ENCODE measurements at places on chromosomes 1 and 21. TPM values are rescaled to one million over a fixed set of nuclear protein-coding genes. Genes with fewer than 3 reads are reported as not detected.

The OR10Z1 gene
- not detected for polyA plus RNA-seq

The SGIP1 gene
- 64.8 TPM for polyA plus RNA-seq

The SNRNP40 gene
- 21.2 TPM for polyA plus RNA-seq

The IFI44 gene
- polyA plus RNA-seq: 15.8 TPM

The CACHD1 gene
- 2.3 TPM for polyA plus RNA-seq

The GPR3 gene
- 0.20 TPM for polyA plus RNA-seq

The FCN3 gene
- polyA plus RNA-seq: 0.50 TPM

The LIN28A gene
- not detected for polyA plus RNA-seq

The PERM1 gene
- polyA plus RNA-seq: 1.5 TPM

The UBL4B gene
- not detected for polyA plus RNA-seq

The CYB561D1 gene
- 5.4 TPM for polyA plus RNA-seq

The GFI1 gene
- polyA plus RNA-seq: 0.13 TPM

The SLC22A15 gene
- polyA plus RNA-seq: 2.9 TPM

The COL6A2 gene
- polyA plus RNA-seq: 335 TPM

The GBP4 gene
- 1.4 TPM for polyA plus RNA-seq

The CRP gene
- polyA plus RNA-seq: 0.05 TPM

The REG4 gene
- not detected for polyA plus RNA-seq

The DDAH1 gene
- polyA plus RNA-seq: 12.8 TPM

The HTR6 gene
- polyA plus RNA-seq: not detected

All from aorta (tissue), 5 donors.